ENCODE measurements at places on chromosomes 2 and 18.

DNA sequence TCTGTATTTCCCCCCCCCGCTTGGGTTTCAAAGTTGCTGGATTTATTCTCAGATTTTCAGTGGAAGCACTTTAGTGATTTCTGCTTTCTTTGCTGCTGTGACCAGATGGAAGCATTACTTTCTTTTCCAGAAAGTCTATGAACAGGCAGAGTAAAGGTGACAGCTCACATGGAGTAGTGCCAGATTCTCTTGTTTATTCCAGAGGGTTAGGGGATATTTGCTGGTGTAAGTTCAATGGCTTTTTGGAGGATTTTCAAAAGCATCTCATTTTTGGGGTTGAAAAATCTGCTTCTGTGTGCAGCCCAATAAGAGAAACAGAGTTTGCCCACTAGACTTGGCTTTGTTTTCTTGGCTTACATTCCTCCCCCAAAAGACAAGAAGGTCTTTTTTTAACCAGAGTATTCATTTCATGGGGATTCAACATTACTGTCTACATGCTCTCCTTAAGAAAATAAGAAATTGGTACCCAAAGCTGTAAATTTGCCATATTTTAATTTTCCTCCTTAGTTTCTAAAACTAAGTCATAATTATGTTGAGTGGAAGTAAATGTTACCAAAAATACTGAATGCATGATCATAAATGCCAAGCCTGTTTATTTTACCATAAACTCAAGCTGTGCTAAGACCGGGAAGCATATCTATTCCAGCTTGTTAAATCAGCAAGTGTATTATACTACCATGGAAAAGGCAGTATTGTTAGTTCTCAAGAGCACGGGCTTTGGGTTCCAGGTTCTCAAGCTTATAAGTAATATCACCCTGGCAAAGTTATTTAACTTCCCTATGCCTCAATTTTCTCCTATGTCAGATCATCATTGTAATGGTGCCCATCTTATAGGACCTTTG is 557.2 kb downstream of the CPS1 start:
- DNase-seq: no peak

DNA sequence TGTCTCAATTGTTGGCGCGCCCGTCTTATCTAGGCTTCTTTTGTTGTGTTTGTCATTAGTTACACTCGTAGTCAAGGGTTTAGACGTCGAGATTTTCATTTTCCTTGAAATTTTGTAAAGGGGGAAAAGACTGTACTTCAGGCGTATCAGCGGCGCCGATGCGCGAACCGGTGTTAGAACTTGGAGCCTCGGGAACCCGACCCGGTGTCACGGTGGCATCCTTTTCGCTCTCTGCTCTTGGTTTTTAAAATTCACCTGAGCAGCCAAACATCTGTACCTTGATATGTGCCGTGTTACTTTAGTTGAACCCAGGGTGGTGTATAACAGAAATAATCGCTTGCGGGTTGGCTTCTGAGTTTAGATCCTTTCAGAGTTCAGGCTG is 643 bp downstream of the RMC1 start:
- DNase-seq: no peak

DNA sequence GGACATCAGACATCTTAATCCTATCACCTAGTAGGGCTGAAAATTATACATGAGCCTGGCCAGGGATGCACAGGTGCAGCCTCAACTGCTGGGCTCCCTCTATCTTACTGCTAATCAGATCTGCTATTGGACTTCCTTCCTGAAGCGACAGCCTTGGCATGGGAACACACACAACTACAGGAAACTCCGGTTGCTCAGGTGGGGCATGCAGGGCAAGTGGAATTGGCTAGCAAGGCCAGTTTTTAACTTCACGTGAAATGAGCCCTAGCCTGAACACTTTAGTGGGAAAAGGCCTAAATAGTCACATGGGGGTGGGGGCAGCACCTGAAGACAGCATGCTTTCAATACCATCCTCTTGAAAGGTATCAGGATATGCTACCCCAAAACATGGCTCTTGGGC is 147.9 kb upstream of the NCKAP5 start:
- DNase-seq: no peak

DNA sequence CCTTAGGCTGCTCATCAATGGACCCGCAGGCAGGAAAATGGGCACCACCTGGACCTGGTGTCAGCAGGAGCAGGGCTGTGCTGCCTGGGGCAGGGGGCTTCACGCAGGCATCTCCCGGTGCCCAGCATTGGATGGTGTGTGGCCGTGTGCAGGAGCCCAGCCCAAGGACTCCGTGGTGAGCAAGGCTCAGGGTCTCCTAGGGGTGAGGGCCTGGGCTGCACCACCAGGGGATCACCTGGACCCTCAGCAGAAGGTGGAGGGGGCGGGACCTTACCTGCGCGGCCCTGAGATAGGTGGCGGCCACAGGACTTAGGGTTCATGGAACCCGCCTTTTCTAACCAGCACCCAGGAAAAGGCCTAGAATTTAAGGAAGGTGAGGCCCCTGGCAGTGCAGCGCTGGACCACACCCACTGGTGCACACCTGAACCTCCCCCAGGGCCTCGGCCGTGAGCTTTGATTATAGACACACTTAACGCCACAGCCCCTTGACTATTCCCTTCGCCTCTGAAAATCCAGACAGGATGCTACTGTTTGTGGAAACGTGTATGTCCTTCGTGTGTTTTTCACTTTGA is 89.0 kb downstream of the TMEM18 start:
- no peak for DNase-seq

GRCh38 chr18:52227536-52227935 is 112.5 kb upstream of the DCC start:
- no peak for DNase-seq

DNA sequence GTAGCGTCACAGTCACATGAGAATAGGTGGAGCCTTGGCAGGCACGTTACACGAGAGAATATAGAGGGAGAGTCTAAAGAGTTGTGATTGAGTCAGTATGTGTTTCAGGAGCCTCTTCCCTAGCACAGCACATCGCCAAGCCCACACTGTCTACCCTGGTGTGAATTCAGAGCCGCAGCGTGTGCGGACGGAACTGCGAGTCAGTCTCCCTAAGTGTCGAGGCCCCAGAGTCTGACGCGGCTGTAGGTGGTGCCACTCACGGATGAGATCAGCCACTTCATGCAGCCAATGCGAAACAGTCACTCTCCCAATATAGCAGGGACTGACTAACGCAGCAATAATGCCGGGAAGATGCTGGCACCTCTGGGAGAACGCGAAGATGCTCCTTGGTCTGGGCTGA is 587.3 kb upstream of the ID2 start:
- DNase-seq: no peak

DNA sequence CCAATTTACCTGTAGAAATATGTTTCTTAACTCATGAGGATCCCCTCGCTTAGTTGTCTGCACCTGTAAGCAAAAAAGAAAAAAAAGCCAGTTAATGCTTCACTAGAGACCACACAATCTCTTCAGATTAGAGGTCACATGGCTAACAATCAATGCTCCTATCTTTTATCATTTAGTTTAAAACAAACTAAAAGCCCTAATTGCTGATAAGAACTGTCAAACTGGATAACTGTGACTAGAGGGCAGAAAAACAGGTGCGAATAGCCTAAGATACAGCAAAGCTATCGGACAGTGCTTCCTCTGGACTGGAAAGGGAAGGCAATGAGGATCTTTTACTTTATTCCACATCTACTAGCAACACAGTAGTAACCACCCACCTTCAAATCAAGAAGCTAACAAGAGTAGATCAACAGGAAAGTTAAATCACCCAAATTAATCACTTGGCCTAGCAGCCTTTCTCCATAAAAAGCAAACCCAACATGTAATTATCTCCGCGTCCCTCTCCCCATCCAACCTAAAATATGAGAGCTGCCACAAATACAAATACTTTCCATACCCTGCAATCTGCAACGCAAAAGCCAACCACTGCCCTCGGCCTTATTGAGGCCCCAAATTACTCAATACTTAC is 734 bp downstream of the SLC25A12 start:
- DNase-seq: no peak

DNA sequence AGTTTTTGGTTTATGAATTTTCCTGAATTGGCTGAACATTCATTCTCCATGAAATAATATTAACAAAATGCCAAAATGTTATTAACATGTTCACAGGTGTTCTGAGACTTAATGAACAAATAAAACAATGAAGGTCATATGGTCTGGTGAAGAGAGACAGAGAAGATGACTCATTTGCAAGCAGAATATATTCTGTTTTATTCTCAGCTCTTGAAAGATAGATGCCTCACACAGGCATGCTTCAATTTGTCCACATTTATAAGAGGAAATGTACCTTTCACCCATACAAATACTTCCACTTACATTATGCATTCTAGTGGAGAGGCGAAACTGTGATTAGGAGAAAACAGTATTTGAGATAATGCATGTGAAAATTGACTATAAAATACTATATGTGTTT is 75.4 kb upstream of the PGAP1 start:
- no peak for DNase-seq

- no peak for DNase-seq
These were observed 6.3 kb upstream of the RAB31 start for GRCh38 chr18:9701609-9702349.

- DNase-seq: no peak
These were observed 37.3 kb downstream of the PLB1 start for GRCh38 chr2:28533044-28533680.

GRCh38 chr2:48114256-48114655 is 208.0 kb upstream of the FBXO11 start:
- DNase-seq: no peak

DNA sequence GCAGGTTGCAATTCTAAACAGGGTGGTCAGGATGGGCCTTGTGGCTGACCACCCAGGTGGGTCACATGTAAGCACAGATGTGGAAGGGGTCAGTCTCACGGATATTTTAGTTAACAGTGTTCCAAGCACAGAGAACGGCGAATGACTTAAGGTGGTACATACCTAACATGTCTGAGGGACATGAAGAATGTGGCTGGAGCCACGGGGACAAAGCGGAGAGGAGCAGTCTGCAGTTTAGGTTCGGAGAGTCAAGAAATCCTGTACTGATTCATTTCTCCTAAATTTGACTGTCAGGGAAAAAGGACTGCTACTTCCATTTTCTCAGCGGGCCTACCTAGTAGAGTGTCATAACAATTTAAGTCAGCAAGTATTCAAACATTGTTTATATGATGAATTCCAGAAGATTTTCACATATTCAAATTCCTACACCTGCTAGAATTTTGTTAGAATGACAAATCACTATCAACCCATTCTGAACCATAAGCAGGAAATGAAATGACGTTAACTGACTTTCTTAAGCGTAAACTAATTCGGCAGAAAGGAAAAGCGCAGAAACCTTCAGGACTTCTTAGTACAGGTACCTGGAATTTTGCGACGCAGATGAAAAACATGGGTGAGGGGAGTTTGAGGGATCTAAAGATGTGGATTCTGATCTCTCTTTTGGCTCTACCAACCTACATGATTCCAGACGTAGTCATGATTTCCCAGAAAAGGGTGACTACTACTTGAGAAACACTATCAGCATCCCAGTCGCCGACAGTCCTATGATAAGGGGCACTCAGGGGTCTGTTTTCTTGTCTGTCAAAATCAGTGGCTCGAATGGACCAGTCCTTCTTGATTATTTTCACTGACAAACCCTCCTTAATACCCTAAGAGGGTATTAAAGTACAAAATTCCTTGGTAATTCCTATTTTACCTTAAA is 41.3 kb downstream of the PTPN2 start:
- no peak for DNase-seq

GRCh38 chr2:129901754-129902415 is 77.6 kb upstream of the RAB6C start:
- DNase-seq: no peak

DNA sequence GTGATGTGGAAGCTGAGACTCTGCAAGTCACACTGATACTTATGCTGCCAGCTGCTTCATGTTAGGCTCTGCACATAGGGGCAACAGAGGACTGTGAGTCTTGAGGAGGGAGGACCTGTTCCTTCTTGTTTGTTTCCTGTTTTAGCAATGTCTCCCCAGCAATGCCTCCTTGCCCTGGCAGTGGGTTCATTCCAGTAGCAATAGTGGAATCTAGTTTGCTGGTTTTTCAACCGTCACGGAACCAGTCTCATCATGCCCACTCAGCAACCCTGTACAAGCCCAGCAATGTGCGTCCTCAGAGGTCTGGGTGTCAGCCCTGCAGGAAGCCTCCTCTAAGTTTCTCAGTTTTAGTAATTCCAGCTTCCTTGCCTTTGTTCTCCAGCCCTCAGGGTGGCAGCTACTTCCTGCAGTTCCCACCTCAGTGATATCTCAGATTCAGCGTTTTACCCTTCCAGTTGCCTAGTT is 20.5 kb upstream of the ITGB6 start:
- no peak for DNase-seq

- peak; percentile 89 for DNase-seq
These were observed 164.2 kb downstream of the ANTXR1 start for GRCh38 chr2:69177063-69177771.

DNA sequence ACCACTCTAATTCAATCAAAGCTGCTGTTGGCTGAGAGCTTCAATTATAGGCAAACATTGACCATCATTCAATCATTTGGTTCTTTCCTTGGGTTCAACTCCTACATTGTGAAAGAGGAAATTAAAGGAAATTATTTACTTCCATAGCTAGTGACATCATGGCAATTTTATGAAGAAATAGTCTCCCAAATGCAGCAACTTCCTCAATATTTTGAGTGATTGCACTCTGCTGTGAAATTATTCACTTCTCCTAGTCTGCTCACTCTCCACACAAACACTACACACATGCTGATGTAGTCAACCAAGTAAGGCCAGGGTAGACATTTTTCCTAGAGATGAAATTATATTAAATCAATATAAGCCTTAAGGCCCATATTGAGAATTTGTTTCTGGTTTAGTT is 86.7 kb upstream of the NCKAP5 start:
- DNase-seq: no peak

- DNase-seq: no peak
These were observed 127.6 kb downstream of the ALPK2 start for GRCh38 chr18:58501066-58501896.
